ENCODE measurements at places on chromosomes 11 and 22. TPM values are rescaled to one million over a fixed set of nuclear protein-coding genes. Genes with fewer than 3 reads are reported as not detected.

Gene CRELD2
- total RNA-seq = 59.7 TPM

DNA sequence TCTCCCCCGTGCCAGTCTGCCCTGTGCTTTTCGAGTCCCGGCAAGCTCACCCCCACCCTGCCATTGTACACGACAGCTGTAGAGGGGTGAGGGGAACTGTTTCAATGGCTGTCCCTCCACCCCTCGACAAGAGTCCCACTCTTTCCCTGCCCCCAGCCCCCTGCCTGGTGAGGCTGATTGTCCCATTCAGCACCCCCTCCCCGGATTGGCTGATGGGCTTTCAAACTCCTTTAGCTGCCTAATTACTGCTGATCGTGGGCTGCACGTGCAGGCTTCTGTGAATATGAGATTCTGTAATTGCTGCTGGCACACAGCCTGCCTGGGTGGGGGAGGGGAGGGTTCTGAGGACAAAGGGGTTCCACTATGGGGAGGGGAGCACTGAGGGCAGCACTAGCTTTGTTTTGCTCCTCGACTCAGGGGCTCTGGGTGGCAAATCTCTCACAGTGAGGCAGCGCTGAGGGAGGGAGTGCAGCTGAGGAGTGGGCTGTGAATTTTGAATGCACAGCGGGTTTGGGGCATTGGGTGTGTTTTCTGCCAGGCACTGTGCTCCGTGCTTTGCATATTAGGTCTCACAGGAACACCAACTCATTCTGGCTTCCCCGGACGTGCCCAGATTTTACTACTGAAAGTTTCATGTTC lies 42.6 kb upstream of the ACCSL start:
- no peak for DNase-seq

- no peak for DNase-seq
These were observed 114.2 kb downstream of the CCDC34 start for GRCh38 chr11:27248576-27249509.

Gene F2
- 0.64 TPM for total RNA-seq

- DNase-seq = no peak
These were observed 4.2 kb downstream of the MYRF start for GRCh38 chr11:61756452-61757212.

GRCh38 chr11:73314117-73314961 lies 6.3 kb downstream of the ARHGEF17 start:
- DNase-seq = no peak

- DNase-seq = no peak
These were observed 2.2 kb downstream of the CALCA start for GRCh38 chr11:14969901-14970323.

Gene PLAAT3
- total RNA-seq = 32.6 TPM

Gene DENND6B
- 5.8 TPM for total RNA-seq

DNA sequence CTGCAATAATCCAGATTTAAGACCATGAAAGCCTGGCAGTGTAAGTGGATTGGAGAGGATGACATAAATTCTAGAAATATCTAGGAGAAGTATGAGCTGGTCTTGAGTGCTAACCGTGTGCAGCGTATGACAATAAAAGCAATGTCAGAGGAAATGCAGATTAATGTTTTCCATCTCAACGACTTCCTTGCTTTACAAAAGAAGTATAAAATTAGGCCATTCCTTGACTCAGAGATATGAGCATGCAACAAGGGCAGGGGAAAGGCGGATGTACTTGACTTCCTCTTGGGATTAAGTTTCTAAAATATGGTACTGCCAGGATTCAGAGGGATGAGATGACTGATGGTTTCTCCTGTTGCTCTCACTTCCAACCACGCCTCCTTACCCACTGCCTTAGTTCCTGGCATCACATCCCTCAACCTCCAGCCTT lies 32.3 kb downstream of the ADAMTS15 start:
- no peak for DNase-seq

GRCh38 chr22:37059876-37060449 lies 8.4 kb downstream of the KCTD17 start:
- DNase-seq = no peak

DNA sequence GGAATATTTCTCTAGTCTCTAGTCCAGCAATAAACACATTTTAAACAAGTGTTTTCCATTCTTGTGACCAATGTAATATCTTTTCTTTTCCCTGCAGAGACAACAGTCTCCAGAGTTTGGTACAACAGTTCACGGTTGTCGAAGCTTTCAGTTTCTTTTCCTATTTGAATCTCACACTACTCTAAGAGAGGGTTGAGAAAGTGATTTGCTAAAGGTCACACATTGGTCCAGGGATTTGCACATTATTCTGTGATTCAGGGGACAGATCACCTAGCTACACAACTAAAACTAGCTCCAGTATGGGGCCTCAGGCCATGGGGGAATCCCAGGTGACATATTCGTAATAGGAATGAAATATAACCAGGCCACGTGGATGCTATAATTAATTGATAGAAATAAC lies 132.5 kb downstream of the HIPK3 start:
- DNase-seq = no peak

DNA sequence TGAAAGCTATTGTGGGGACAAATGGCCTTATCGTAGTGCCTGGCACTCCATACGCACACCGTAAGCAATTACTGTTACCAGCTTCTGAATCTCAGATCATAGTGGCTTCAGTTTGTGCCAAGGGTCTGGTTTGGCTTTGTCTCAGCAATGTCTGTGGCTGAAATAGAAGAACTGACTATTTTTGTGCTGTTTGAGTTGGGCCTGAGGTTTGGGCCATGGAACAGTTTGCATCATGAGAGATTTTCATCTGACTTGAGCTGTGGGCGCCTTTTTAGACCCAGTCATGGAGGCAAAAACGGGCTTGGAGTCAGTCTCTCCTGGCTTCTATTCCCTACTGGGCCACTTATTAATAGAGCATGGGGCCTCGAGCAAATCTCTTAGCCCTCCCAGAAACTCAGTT lies 121.1 kb upstream of the CRYBB3 start:
- no peak for DNase-seq

GRCh38 chr11:1303126-1303821 lies 6.2 kb downstream of the TOLLIP start:
- DNase-seq = no peak

DNA sequence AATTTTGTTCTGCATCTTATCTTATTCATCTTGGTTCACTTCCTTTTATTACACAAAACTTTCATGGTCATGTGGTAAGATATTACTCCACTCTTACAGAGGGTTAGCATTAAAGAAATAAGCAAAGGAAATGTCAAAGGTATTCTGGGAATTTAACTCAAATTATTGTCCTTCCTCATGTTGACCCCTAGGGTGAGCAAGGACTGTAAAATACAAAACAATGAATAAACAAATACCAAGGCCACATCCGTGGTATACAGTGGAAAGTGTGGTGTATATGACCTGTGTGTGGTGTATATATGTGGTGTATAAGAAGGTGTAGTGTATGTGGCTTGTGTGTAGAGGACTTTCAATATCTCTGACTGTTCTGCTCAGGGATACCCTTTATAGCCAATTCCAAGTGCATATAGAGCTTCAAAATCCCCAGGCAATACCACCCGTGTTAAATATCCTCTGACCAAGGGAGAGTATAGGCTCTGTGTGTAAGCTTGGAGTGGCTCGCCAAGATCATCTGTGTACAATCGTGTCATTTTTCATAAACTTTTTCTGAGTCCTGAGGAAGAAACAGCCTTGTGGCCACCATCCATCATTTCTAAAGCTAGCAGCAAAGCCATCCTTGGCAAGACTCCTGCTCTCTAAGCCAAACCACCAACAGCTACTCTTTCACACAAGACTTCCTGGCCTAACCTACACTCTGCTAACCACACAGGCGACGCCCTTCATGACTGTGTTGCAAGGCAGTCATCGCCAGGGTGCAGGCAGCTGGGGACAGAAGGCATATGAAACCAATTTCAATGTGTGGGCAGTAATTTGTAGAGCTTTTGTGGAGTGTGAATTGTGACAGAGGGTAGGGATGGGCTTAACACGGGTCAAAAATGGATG lies 548.0 kb downstream of the ETS1 start:
- DNase-seq = no peak

- DNase-seq = no peak
These were observed 86.9 kb downstream of the FAM83F start for GRCh38 chr22:40081662-40082061.

DNA sequence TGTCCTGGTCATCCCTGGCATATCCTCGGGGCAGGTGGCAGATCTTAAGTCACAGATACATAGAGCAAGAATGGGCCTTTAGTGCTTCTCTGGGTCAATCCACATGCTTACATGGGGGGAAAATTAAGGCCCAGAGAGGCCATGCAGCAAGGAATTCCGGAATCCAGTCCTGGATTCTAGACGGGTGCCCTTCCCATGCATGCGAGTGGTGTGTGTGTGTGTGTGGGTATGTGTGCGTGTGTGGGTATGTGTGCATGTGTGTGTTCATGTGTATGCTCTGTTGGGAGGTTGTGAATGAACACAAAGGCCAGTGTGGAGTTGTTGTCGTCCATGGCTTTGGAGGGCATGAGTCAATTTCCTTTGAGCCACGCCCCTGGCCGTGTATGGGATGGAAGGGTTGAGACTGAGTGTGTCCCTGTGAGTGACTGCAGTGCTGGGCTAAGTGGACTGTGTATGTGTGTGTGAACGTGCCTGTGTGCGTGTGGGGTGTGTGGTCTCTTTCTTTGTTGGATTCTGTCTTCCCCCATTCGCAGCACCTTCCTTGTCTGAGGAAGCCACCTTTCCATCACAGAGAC lies 33.4 kb upstream of the EIF3D start:
- no peak for DNase-seq

DNA sequence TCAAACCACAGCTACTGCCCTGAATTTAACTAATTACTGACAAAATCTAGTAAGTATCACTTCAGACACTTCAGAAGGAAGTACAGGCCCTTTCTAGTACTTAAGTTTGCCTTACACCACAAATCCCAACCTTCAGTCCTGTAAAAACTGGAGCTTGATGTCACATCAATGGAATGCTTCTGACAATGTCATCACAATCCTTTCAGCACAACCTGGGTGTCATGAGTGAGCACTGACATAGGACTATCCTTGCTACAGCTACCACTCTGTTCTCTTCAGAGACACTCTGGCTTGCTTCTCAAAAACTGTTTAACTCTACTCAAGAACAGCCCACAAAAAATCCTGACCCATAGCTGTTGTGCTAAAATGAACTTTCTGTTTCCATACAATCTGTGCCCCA lies 108.2 kb downstream of the RRM1 start:
- no peak for DNase-seq

DNA sequence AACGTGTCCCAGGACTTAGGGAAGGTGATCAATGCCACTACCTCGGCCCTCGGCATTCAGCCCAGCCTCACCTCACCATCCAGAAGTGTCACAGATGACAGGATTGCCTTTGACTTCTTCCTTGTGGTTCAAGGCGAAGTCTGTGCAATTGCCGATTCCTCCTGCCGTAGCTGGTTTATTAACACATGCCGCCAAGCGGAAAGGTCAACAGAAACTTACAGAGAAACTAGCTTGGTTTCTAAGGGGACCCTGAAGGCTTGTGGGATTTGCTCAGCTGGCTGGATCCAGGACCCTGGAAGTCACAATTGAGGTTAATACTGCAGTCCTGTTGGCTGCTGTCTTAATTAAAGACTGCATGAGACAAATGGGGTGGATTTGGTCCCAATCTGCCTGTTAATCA lies 65.6 kb downstream of the SHANK2 start:
- no peak for DNase-seq

Gene ANKRD13D
- 76.5 TPM for total RNA-seq

DNA sequence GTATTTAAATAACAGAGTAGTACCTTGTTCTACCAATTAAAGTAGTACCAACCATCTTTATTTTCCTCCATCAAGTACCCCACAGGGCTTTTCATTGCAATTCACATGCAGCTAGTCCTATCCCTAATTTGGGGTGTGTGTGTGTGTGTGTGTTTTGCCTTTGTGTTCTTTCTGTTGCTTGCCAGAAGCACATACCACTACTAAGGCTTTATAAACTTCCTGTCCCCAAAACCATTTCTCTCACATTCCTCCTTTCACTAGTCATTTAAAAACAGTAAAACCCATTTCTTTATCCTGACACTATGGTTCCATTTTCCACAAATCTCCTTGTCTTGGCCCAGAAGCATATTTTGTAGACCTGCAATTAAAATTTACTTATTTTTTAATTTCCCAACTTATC lies 54.6 kb downstream of the SLC36A4 start:
- no peak for DNase-seq

GRCh38 chr11:1450949-1451710 lies 35.4 kb downstream of the MOB2 start:
- no peak for DNase-seq

Gene DYNC2H1
- 12.4 TPM for total RNA-seq
